T-helper 17 cell (primary cell): ENCODE measurements at places on chromosomes 12 and 14.

DNA sequence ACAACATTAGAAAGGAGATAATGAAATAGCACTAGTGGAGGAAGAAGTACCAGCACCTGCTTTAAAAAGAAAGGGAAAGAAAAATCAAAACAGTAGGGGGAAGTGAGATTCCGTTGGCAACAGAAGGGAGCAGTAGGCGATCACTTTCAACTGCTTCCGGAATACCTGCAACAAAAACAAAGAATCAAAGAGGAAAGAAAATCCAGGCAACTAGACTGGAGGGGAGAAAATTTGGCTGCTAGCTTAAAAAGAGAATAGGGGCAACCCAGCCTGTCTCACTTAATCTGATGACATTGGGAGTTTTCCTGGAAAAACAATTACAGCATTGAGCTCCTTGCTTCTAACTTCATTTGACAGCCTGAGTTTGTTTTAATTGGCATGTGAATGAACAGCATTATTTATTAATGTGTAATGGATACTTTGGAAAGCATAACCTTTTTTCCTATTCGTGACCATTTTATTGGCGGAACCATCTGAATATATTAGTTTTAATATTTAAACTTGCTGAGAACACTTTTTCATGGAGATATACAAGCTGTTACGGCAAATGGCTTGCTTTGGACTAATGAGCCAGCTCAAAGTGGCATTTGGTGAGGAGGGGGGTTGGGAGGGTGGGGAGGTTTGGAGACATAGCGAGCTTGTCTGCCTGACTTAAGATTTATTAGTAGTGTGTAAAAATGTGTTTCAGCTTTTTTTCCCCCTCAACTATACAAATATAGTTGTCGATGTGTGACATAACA is 2.5 kb upstream of the DACT1 start:
- no peak for DNase-seq

DNA sequence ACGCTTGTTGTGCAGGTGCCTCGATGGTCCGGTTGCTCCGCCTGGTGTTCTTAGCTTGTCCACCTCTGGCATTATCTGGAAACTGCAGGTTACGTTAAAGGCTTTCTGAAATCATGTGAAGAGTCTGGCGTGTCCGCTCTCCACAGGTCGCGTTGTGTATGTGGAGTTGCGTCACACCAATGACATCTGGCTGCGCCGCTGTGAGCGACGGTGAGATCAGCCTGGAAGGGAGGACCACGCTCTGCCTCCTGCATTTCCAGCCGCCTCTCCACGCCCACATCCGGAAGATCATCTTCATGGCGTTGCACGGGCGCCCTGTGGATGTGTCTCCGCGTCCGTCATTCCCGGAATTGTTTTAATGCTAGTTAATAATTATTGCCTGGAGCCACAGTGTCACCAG is 50.6 kb upstream of the GALNT9 start:
- DNase-seq, result no peak

GRCh38 chr12:31803306-31804184 is 74.7 kb upstream of the AMN1 start:
- no peak for DNase-seq

GRCh38 chr12:48999371-49000131 is at the start of gene DDN:
Gene DDN (minus strand): TSS chr12:48999375. CDS start chr12:48999287, 88 bp downstream.
- no peak for DNase-seq

DNA sequence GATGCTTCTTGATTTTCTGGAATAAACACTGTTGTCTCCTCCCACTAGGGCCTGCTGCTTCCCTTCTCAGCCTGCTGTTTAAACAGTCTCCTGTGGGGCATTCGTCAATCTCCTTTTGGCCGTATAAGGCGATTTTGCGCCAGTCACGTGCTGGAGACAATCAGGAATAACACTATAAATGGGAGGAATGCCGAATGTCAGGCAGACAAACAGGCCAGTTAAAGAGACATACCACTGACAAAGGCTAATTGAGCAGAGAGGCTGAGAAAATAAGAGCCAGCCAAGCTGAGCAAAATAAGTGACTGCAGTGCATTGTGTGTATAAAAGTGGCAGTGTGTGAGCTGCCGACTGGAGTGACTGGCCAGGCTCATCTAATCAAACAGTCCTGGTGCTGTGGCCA is 23.3 kb downstream of the DMAC2L start:
- DNase-seq, result no peak

DNA sequence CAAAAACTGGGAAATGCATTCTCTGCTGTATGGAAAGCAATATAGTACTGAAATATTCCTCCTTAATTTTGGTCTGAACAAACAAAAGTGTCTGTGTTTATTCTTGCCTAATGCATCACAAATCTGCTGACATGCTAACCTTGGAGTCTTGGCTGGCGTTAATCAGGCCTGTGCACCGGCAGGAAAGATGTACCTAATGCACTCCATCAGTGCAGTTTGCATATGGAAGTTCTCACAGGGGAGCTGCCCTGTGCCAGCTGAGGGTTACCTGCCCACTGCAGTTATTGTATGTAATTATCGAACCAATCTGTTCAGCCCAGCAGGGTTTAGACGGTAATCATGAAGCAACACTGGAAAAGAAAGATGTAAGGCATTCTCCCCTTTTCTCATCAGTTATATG is 76.9 kb downstream of the VRK1 start:
- DNase-seq, result no peak

- DNase-seq, result no peak
Observed at GRCh38 chr14:31939934-31940333, 137.2 kb upstream of the ARHGAP5 start.
